ENCODE measurements at places on chromosomes 7 and 10.

- no peak overlapping the region for H3K4me3 ChIP-seq
- no peaks in the 10 kb centered on the region for H3K4me1 ChIP-seq
Measured at GRCh38 chr7:48563334-48563733, 361.0 kb upstream of the CDC14C start.

- H3K27me3 ChIP-seq, result no peaks in the 10 kb centered on the region
- H3K27ac ChIP-seq, result peak overlapping the region; percentile 97
- H3K4me1 ChIP-seq, result peaks cover 76% of the 10 kb centered on the region
- DNase-seq, result no peak
- peak overlapping the region; percentile 91 for H3K4me3 ChIP-seq
Measured at GRCh38 chr7:55570939-55571338, 1.4 kb downstream of the VOPP1 start.

GRCh38 chr10:63384001-63384400 lies 81.8 kb downstream of the JMJD1C start:
- no peak overlapping the region for H3K4me3 ChIP-seq
- peaks cover 4% of the 10 kb centered on the region for H3K36me3 ChIP-seq
- peaks cover 41% of the 10 kb centered on the region for H3K4me1 ChIP-seq
- no peaks in the 10 kb centered on the region for H3K27me3 ChIP-seq
- DNase-seq, result no peak

DNA sequence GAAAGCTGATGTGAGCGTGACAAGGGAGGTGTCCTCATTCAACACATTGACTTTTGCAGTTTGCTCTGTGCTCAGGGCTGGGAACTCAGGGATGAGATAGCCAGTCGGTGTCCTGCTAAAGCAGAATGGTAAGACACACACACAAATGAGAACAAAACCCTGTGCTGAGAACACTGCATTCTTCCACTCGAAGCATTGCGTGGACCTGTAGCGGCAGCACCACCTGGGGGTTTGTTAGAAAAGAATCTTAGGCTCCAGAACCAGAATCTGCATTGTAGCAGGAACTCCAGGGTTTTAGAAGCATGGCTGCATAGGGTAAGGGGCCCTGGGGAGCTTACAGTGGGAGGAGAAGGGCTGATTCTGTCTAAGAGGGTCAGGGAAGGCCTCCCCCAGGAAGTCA lies 21.5 kb upstream of the OGDHL start:
- DNase-seq, result no peak
- peaks cover 10% of the 10 kb centered on the region for H3K27me3 ChIP-seq
- H3K4me3 ChIP-seq, result no peak overlapping the region
- H3K4me1 ChIP-seq, result no peaks in the 10 kb centered on the region
- H3K36me3 ChIP-seq, result no peaks in the 10 kb centered on the region
- no peak overlapping the region for H3K27ac ChIP-seq

GRCh38 chr10:86799188-86799845 lies 42.9 kb downstream of the BMPR1A start:
- H3K36me3 ChIP-seq, result no peaks in the 10 kb centered on the region
- H3K27ac ChIP-seq, result no peak overlapping the region
- H3K4me3 ChIP-seq, result no peak overlapping the region

- H3K4me1 ChIP-seq, result peaks cover 84% of the 10 kb centered on the region
- H3K4me3 ChIP-seq, result no peak overlapping the region
- no peaks in the 10 kb centered on the region for H3K27me3 ChIP-seq
- no peak for DNase-seq
- peaks cover 3% of the 10 kb centered on the region for H3K36me3 ChIP-seq
- peak overlapping the region; percentile 37 for H3K27ac ChIP-seq
Measured at GRCh38 chr7:148708026-148708885, 9.6 kb downstream of the CUL1 start.

DNA sequence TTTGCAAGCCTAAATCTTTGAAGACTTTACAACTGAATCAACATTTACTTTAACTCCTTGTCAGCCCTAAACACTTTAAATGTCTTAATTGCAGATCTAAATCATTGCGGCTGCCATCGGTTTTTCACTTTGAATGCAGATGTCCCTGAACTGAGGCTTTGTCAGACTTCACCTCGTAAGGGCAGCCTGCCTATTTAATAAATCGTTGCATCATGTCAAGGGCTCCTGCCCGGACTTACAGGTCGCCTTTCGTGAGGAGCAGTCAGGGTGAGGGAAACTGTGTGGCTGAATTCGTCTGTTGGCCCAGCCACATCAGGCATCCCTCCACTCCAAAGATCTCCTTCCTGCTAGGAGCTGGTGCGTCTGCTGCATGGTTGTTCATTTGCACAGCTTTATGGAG lies 368.2 kb upstream of the NPVF start:
- no peak overlapping the region for H3K4me3 ChIP-seq
- no peak for DNase-seq
- peaks cover 4% of the 10 kb centered on the region for H3K4me1 ChIP-seq
- no peaks in the 10 kb centered on the region for H3K27me3 ChIP-seq
- H3K36me3 ChIP-seq, result no peaks in the 10 kb centered on the region

DNA sequence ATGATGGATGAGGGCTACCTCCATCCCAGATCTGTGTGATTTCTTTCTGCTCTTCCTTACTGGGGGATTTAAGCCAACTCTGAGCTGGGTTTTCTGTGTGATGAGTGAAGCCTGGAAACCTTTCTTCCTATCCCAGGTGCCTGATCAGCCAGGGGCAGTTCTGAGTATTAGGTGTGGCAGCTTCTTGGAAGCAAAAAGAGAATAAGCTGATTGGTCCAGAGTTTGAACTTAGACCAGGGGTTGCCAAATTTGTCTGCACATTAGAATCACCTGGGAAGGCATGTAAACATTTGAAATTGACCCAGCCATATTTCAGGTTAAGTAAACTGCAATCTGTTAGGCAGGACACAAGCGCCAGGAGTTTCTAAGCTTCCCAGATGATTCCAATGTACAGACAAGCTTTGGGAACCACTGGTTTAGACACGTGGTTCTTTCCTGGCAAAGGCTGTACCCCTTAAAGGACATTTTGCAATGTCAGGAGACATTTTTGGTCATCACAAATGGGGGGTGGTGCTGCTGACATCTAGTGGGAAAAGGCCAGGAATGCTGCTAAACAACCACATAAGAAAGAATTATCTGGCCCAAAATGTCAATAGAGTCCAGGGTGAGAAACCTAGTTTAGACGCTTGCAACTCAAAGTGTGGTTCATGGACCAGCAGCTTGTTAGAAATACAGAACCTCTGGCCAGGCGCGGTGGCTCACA lies 160.5 kb upstream of the GHITM start:
- no peak for DNase-seq
- H3K36me3 ChIP-seq, result no peaks in the 10 kb centered on the region
- H3K4me3 ChIP-seq, result no peak overlapping the region
- H3K27ac ChIP-seq, result no peak overlapping the region

DNA sequence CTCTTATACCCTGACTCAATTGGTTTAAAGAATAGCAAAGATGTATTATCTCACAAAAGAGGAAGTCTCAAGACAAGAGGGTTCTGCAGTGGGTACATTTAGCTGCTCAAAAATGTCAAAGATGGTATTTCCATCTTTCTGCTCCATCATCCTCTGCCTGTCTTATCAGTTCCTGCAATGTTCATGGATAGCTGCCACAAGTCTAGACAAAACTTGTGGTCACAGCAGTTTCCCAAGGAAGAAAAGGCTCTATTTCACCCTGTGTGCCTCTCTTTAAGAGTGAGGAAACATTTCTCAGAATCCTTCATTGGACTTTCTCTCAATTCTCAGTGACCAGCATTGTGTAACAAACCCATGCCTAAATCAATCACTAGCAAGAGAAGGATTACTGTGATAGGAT lies 634.2 kb upstream of the AUTS2 start:
- H3K4me3 ChIP-seq, result no peak overlapping the region
- DNase-seq, result no peak
- no peaks in the 10 kb centered on the region for H3K4me1 ChIP-seq
- H3K27me3 ChIP-seq, result no peaks in the 10 kb centered on the region

DNA sequence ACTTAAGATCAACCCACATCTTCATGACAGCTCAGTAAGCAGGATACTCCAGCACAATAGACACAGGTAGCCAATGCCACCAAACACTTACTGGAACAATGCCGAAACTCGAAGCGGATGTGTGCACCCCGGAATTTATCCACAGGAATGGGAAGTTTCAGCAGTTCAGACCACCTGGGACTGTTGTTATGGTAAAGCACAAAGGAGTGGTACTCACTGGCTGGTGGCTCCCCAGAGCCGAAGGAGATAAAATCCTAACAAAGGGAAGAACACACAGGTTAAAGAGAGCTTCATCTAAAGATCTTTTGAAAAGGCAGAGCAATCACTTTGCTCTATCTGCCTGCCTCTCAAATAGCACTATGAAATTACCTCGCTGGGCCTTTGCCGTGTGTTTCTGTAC lies 305.9 kb downstream of the DOCK4 start:
- peaks cover 3% of the 10 kb centered on the region for H3K27me3 ChIP-seq
- H3K4me1 ChIP-seq, result no peaks in the 10 kb centered on the region
- no peaks in the 10 kb centered on the region for H3K36me3 ChIP-seq
- no peak overlapping the region for H3K27ac ChIP-seq
- H3K4me3 ChIP-seq, result no peak overlapping the region

GRCh38 chr10:110601581-110601980 lies 34.1 kb downstream of the SMC3 start:
- peaks cover 34% of the 10 kb centered on the region for H3K36me3 ChIP-seq
- no peaks in the 10 kb centered on the region for H3K4me1 ChIP-seq
- no peak overlapping the region for H3K27ac ChIP-seq
- no peaks in the 10 kb centered on the region for H3K27me3 ChIP-seq

DNA sequence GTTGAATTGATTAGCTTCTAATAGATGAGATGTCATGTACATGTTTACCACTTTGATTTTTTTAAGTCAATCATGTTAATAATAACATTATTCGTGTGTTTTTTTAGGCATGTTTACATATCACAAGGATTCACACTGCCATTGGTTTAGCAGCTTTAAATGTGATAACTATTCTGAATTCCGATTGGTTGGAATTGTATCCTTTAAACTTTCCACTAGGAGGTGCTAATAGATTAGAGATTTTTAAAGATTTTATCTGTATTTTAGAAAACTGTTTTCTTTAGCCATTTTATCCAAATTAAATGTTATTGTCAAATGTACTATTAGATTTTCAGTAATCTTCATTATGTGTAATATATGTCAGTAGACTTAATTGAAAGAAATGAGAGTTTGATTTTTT lies 83.2 kb downstream of the HECTD2 start:
- no peaks in the 10 kb centered on the region for H3K36me3 ChIP-seq
- DNase-seq, result no peak
- H3K4me3 ChIP-seq, result no peak overlapping the region
- no peak overlapping the region for H3K27ac ChIP-seq

DNA sequence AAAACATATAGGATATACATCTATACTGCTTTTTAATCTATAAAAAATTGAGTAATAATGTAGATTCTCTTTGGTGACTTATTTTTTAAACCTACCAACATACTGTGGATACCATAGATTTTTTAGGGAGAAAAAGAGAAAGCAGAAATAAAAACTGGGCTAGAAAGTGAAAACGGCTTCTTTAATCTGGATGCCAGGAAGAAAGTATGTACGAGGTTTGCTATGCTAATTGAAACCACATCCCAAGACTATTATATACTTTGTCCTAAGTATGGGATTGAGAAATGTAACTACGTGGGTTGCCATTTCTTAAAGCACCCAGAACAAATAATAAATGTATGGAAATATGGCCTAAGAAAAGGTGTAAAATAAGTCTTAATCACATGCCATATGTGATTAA lies 129.0 kb upstream of the NFE2L3 start:
- no peak overlapping the region for H3K27ac ChIP-seq
- H3K36me3 ChIP-seq, result no peaks in the 10 kb centered on the region
- peaks cover 9% of the 10 kb centered on the region for H3K27me3 ChIP-seq
- H3K4me1 ChIP-seq, result no peaks in the 10 kb centered on the region

- no peaks in the 10 kb centered on the region for H3K4me1 ChIP-seq
- H3K36me3 ChIP-seq, result peaks cover 3% of the 10 kb centered on the region
- peaks cover 5% of the 10 kb centered on the region for H3K27me3 ChIP-seq
- no peak overlapping the region for H3K27ac ChIP-seq
- no peak overlapping the region for H3K4me3 ChIP-seq
- no peak for DNase-seq
Measured at GRCh38 chr7:17446340-17446739, 147.9 kb downstream of the AHR start.

- no peak overlapping the region for H3K27ac ChIP-seq
- H3K4me3 ChIP-seq, result no peak overlapping the region
- H3K36me3 ChIP-seq, result no peaks in the 10 kb centered on the region
Measured at GRCh38 chr7:3432911-3433310, 131.9 kb downstream of the SDK1 start.

DNA sequence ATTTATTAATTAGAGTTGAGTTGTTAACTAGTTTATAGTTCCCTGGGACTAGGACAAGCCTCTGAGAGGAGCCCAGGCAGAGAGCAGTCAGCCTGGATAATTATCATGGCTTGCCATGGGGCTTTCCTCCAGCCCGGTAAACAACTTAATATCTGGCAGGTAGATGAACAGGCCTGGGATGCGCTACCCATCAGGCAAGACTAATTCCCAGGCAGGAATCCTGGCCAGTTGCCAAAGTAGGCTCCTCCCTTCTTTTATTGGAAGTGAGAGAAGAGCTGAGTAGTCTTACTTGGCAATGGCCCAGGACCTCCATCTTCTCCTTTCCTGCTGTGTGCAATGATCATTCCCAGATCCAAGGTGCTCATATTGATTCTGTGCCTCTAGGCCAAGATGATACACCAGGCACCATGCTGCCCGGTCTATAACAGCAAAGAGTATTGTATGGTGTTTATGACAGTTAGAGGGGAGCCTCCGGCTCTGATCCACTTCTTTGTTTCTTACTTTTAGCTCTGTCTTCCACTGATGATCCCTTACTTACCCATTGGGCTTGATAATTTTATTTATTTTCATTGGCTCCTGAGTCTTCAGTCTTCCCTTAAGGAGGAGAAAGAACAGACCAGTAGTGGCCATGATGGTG lies 408.7 kb downstream of the REEP3 start:
- no peak overlapping the region for H3K4me3 ChIP-seq
- H3K4me1 ChIP-seq, result no peaks in the 10 kb centered on the region
- DNase-seq, result no peak
- no peaks in the 10 kb centered on the region for H3K36me3 ChIP-seq
- peaks cover 8% of the 10 kb centered on the region for H3K27me3 ChIP-seq

- H3K27me3 ChIP-seq, result no peaks in the 10 kb centered on the region
- H3K4me3 ChIP-seq, result no peak overlapping the region
- no peak overlapping the region for H3K27ac ChIP-seq
Measured at GRCh38 chr10:86327954-86328725, 38.5 kb downstream of the GRID1 start.

DNA sequence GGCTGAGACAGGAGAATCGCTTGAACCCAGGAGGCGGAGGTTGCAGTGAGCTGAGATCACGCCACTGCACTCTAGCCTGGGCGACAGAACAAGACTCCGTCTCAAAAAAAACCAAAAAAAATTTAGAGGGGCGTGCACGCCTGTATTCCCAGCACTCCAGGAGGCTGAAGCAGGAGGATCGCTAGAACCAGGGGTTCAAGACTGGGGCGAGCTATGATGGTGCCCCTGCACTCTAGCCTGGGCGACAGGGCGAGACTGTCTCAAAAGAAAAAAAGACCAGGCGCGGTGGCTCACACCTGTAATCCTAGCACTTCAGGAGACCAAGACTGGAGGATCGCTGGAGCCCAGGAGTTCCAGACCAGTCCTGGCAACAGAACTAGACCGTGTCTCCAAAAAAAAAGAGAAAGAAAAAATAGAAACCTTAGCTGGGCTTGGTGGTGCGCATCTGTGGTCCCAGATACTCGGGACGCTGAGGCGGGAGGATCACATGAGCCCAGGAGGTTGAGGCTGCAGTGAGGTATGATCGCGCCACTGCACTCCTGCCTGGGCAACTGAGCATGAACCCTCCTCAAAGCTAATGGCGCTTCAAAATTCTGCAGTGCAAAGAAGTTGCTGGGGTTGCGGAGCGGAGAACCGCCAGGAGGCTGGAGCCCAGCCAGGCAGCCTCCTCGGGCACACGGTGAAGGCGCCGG lies 382 bp upstream of the MBLAC1 start:
- peak overlapping the region; percentile 100 for H3K4me3 ChIP-seq
- H3K4me1 ChIP-seq, result peaks cover 27% of the 10 kb centered on the region
- no peak for DNase-seq
- H3K36me3 ChIP-seq, result peaks cover 13% of the 10 kb centered on the region
- H3K27ac ChIP-seq, result peak overlapping the region; percentile 99
- H3K27me3 ChIP-seq, result no peaks in the 10 kb centered on the region
